Psoas muscle (tissue), 8 donors: ENCODE measurements at places on chromosomes 7 and 10. TPM values are rescaled to one million over a fixed set of nuclear protein-coding genes. Genes with fewer than 3 reads are reported as not detected.

Gene HHEX
- 3.3 TPM for total RNA-seq

Gene TSPAN12
- total RNA-seq = 2.3 TPM

Gene NEURL1
- 103 TPM for total RNA-seq

Gene LIPF
- not detected for total RNA-seq

Gene ZYX
- total RNA-seq = 60.4 TPM

Gene TUBGCP2
- total RNA-seq = 53.2 TPM

Gene PCLO
- not detected for total RNA-seq

GRCh38 chr10:90319188-90319914 lies 538.5 kb downstream of the HTR7 start:
- H3K27me3 ChIP-seq = no peaks in the 10 kb centered on the region
- H3K4me1 ChIP-seq = no peaks in the 10 kb centered on the region
- H3K36me3 ChIP-seq = no peaks in the 10 kb centered on the region
- H3K27ac ChIP-seq = no peak overlapping the region
- DNase-seq = no peak

DNA sequence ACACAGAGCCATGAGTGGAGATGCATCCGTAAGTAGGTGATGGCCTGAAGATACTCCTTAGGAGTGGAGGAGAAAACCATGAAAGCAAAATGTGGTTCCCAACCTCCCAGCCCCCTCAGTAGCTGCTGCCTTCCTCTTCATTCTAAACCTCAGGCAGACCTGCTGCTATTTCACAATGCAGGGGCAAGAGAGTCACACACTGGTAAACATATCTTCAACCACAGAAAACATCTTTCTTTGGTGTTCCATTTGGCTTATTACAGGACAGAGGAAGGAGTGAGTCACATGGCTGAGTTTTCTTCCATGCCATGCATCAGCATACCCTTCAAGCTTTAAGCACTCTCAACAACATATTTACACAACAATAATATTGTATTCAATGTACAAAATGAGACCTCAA lies 342.1 kb downstream of the BMPER start:
- H3K36me3 ChIP-seq = no peaks in the 10 kb centered on the region
- no peaks in the 10 kb centered on the region for H3K4me1 ChIP-seq
- no peak overlapping the region for H3K27ac ChIP-seq
- DNase-seq = no peak

GRCh38 chr7:100726996-100727761 lies 6.2 kb upstream of the ZAN start:
- DNase-seq = no peak
- H3K4me1 ChIP-seq = no peaks in the 10 kb centered on the region
- H3K27me3 ChIP-seq = peaks cover 16% of the 10 kb centered on the region
- H3K4me3 ChIP-seq = no peak overlapping the region

GRCh38 chr10:31754803-31755624 lies 173.6 kb downstream of the ARHGAP12 start:
- no peaks in the 10 kb centered on the region for H3K36me3 ChIP-seq
- DNase-seq = peak; percentile 39
- no peak overlapping the region for H3K4me3 ChIP-seq
- no peaks in the 10 kb centered on the region for H3K27me3 ChIP-seq

GRCh38 chr7:133562621-133563020 lies 309.7 kb downstream of the EXOC4 start:
- no peak overlapping the region for H3K4me3 ChIP-seq
- no peaks in the 10 kb centered on the region for H3K36me3 ChIP-seq
- no peaks in the 10 kb centered on the region for H3K4me1 ChIP-seq
- H3K27ac ChIP-seq = no peak overlapping the region
- H3K27me3 ChIP-seq = no peaks in the 10 kb centered on the region

- no peaks in the 10 kb centered on the region for H3K27me3 ChIP-seq
- H3K4me1 ChIP-seq = no peaks in the 10 kb centered on the region
- no peak overlapping the region for H3K4me3 ChIP-seq
Observed at GRCh38 chr10:103333934-103334520, 16.9 kb downstream of the PCGF6 start.

DNA sequence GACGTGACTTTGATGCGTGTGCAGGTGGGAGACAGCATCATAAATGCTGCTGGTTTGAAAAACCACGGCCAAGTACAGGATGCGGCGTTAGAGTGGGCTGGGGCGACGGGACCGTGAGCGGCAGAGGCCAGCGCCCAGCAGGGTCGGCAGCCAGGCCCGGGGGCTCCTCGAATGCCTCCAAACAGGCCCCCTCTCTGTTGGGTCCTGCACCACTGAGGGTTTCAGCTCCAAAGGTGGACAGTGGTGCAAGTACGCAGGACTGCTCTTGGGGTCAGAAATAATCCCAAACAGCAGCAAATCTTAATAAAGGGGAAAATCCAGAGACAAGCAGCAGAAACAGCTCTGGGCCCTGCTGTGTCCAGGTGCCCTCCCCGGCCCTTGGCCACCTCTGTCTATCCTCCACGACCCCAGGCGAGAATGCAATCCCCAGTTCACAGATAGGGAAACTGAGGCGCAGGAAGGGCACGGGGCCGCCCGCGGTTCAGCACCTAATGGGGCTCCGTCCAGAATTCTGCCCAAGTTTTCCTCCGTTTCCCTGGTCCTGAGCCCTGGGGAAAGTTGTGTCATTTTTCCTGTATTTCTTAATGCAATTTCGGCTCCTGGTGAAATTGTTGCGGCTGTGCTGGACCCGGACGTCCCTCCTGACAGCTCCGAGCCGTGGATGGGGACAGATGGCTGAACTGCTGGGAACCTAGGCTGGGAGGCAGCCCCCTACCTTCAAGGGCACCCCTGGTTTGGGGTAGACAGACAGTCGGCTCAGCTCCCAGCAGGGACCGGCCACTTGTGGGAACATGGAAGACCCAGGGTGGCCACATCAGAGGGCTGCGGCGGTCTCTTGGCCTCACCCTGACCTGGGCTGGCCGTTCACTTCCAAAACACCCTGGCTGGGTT lies 97.4 kb downstream of the FOXL3 start:
- H3K36me3 ChIP-seq = no peaks in the 10 kb centered on the region
- no peak for DNase-seq
- H3K4me1 ChIP-seq = no peaks in the 10 kb centered on the region
- H3K4me3 ChIP-seq = no peak overlapping the region

DNA sequence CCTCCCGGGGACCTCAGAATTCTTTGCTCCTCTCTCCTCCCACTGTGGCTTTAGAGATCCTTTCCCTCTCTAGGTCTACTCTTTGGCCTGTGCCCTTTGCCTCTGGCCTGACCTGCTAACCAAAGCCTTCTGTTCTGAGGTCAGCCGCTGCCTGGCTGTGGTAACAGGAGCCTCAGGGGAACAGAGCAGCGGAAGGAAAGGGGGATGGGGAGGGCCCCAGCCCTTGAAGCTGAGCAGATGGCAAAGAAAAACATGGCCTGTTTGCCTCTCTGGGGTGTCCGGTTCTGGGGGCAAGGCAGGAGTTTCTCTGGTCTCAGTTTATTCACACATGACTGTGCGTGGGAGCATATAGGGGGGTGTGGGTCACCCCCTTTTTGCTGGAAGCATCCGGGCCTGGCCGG lies 28.2 kb downstream of the COL26A1 start:
- DNase-seq = no peak
- no peak overlapping the region for H3K27ac ChIP-seq
- no peaks in the 10 kb centered on the region for H3K36me3 ChIP-seq
- peaks cover 6% of the 10 kb centered on the region for H3K4me1 ChIP-seq
- H3K4me3 ChIP-seq = no peak overlapping the region
